ENCODE measurements at places on chromosomes 3 and 15.

- peaks cover 7% of the 10 kb centered on the region for H3K36me3 ChIP-seq
- H3K27ac ChIP-seq: no peak overlapping the region
- no peak overlapping the region for H3K4me3 ChIP-seq
- no peak for DNase-seq
These were observed 17.5 kb downstream of the SENP7 start for GRCh38 chr3:101495552-101495951.

GRCh38 chr3:16406579-16406978, 106.9 kb downstream of the RFTN1 start:
- no peak overlapping the region for H3K27ac ChIP-seq
- no peaks in the 10 kb centered on the region for H3K27me3 ChIP-seq
- no peaks in the 10 kb centered on the region for H3K4me1 ChIP-seq
- DNase-seq: no peak
- no peak overlapping the region for H3K4me3 ChIP-seq

GRCh38 chr3:14170531-14171159, 7.8 kb downstream of the XPC start:
- H3K4me3 ChIP-seq: no peak overlapping the region
- H3K27me3 ChIP-seq: no peaks in the 10 kb centered on the region
- H3K4me1 ChIP-seq: peaks cover 2% of the 10 kb centered on the region
- H3K27ac ChIP-seq: no peak overlapping the region
- peaks cover 11% of the 10 kb centered on the region for H3K36me3 ChIP-seq

DNA sequence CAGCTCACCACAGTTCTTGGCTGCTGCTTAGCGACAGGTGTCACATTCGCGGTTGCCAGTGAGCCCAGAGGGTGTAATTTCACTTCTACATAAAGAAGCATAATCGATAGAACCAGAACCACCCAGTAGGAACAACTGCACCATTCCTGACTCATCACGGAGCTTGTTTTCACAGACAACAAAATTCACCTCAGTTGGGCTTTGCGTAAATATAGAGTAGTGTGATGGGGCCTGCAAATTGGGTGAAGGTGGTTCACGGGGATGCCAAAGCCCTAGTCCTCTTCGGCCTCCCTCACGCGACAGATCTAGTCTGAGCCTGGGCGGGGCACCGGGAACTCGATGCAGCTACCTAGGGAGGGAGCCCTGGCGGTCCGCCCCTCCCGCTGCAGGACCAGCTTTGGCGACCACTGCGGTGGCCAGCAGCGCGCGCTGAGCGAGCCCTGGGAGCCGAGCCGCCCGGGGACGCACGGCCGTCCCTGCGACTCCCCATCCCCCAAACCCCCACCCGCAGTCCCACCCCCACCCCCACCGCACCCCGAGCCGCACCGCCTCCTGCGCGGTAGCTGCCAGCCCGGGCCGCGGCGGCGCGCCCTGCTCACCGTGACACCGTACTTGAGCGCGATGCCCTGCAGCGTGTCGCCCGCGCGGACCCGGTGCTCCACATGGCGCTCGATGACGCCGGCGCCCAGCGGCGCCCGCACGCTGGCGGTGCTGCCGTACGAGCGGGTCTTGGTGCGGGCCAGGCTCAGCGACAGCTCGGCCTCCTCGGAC, 519 bp downstream of the LYSMD2 start:
- peaks cover 12% of the 10 kb centered on the region for H3K4me1 ChIP-seq
- no peaks in the 10 kb centered on the region for H3K36me3 ChIP-seq
- no peaks in the 10 kb centered on the region for H3K27me3 ChIP-seq
- H3K4me3 ChIP-seq: peak overlapping the region; percentile 79
- DNase-seq: peak; percentile 59

DNA sequence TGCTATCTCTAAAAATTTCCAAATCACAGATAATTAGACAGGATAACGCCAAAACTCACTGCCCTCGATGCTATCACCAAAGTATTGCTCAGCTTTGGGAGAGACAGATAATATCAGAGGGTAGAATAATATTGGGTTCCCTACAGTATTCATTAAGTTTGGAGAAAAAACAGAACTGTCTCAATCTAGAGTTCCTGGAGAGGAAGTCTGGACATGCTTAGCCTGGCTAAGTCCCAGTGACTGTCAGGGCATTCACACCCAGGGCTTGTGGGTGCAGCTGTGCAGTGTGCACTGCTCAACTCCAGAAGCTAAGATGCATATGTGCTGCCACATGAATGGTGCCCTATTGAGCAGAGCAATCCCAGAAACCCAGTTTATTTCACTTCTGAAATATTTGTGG, 459.6 kb upstream of the DPH6 start:
- no peaks in the 10 kb centered on the region for H3K36me3 ChIP-seq
- H3K4me1 ChIP-seq: no peaks in the 10 kb centered on the region
- no peaks in the 10 kb centered on the region for H3K27me3 ChIP-seq
- H3K4me3 ChIP-seq: no peak overlapping the region

- H3K4me1 ChIP-seq: no peaks in the 10 kb centered on the region
- no peak overlapping the region for H3K4me3 ChIP-seq
- H3K36me3 ChIP-seq: no peaks in the 10 kb centered on the region
- no peak for DNase-seq
These were observed 289.3 kb downstream of the EPHB1 start for GRCh38 chr3:135084405-135084804.

DNA sequence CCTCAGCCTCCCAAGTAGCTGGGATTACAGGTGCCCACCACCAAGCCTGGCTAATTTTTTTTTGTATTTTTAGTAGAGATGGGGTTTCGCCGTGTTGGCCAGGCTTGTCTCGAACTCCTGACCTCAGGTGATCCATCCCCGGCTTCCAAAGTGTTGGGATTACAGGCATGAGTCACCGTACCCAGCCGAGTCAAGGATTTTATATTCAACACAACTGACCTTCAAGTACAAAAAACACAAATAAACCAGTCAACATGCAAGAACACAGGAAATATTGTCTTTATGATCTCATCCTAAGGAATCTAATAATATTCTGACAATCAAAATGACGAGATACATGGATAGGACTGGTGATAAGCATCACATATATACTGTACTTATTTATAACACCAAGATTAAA, 37.9 kb downstream of the TJP1 start:
- no peaks in the 10 kb centered on the region for H3K36me3 ChIP-seq
- H3K27ac ChIP-seq: no peak overlapping the region
- H3K4me3 ChIP-seq: no peak overlapping the region

- peaks cover 3% of the 10 kb centered on the region for H3K36me3 ChIP-seq
- H3K4me3 ChIP-seq: no peak overlapping the region
- no peaks in the 10 kb centered on the region for H3K27me3 ChIP-seq
- no peak overlapping the region for H3K27ac ChIP-seq
- DNase-seq: no peak
- H3K4me1 ChIP-seq: no peaks in the 10 kb centered on the region
These were observed 328.3 kb downstream of the PLCL2 start for GRCh38 chr3:17213102-17213501.

GRCh38 chr3:187093320-187093719, 46.0 kb downstream of the RPL39L start:
- H3K4me1 ChIP-seq: no peaks in the 10 kb centered on the region
- H3K27me3 ChIP-seq: no peaks in the 10 kb centered on the region
- no peak for DNase-seq

GRCh38 chr15:94670438-94671034, 439.2 kb downstream of the MCTP2 start:
- H3K27ac ChIP-seq: no peak overlapping the region
- H3K4me1 ChIP-seq: no peaks in the 10 kb centered on the region
- H3K27me3 ChIP-seq: peaks cover 3% of the 10 kb centered on the region
- peak; percentile 51 for DNase-seq
- H3K36me3 ChIP-seq: no peaks in the 10 kb centered on the region
- no peak overlapping the region for H3K4me3 ChIP-seq

DNA sequence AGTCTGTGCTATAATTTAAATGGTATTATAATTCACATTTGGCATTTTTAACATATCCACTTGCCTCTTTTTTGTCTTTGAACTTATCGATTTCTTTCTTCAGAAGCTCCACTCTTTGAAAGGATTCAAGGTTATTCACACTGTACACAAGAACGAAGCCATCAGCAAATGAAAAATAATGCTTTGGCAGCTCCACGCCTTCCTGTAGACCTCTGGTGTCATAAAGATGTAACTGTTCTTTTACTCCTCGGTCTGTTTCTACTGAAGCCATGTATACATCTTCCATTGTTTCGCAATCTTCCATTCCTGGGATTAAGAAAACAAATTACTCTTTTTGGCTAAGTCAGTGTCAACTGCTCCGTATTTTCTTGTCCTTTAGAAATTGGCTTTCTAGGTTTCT, 16.0 kb downstream of the NKIRAS1 start:
- H3K4me1 ChIP-seq: no peaks in the 10 kb centered on the region
- H3K4me3 ChIP-seq: no peak overlapping the region
- H3K27ac ChIP-seq: no peak overlapping the region
- H3K36me3 ChIP-seq: peaks cover 2% of the 10 kb centered on the region

GRCh38 chr15:57789225-57789624, 82.7 kb downstream of the POLR2M start:
- H3K27me3 ChIP-seq: peaks cover 2% of the 10 kb centered on the region
- DNase-seq: no peak
- no peak overlapping the region for H3K4me3 ChIP-seq
- peaks cover 4% of the 10 kb centered on the region for H3K4me1 ChIP-seq

GRCh38 chr3:94693997-94694640, 631.3 kb downstream of the NSUN3 start:
- H3K4me3 ChIP-seq: no peak overlapping the region
- H3K27ac ChIP-seq: no peak overlapping the region
- H3K4me1 ChIP-seq: no peaks in the 10 kb centered on the region
- H3K36me3 ChIP-seq: no peaks in the 10 kb centered on the region

- H3K36me3 ChIP-seq: no peaks in the 10 kb centered on the region
- H3K4me1 ChIP-seq: peaks cover 22% of the 10 kb centered on the region
- peak overlapping the region; percentile 44 for H3K4me3 ChIP-seq
- no peaks in the 10 kb centered on the region for H3K27me3 ChIP-seq
- H3K27ac ChIP-seq: peak overlapping the region; percentile 71
These were observed 767 bp downstream of the SEMA3F start for GRCh38 chr3:50155891-50156290.

GRCh38 chr3:111547631-111548030, 5.6 kb downstream of the CD96 start:
- peak overlapping the region; percentile 57 for H3K27ac ChIP-seq
- no peaks in the 10 kb centered on the region for H3K27me3 ChIP-seq

GRCh38 chr3:167740961-167741587, 5.6 kb downstream of the SERPINI1 start:
- no peak overlapping the region for H3K27ac ChIP-seq
- H3K36me3 ChIP-seq: no peaks in the 10 kb centered on the region
- no peaks in the 10 kb centered on the region for H3K4me1 ChIP-seq
- no peaks in the 10 kb centered on the region for H3K27me3 ChIP-seq
- peak; percentile 34 for DNase-seq
- H3K4me3 ChIP-seq: no peak overlapping the region

DNA sequence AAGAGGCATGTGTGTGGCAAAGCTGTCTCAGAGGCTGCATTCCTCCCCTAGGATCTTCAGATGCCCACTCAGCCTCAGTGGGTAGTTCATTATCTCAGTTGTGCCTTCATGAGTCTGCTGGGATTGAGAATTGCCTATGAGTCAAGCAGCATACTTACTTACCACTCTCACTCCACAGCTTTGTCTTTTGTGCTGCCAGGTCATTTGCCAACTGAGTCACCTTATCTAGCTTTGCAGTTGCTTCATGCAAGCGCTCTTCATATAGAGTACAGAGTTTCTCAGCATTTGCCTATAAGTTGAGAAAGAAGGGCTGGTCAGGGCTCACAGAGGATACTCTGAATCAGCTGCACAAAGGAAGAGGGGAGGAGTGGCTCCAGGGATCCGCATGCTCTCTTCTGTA, 89.5 kb downstream of the MYH15 start:
- H3K27ac ChIP-seq: no peak overlapping the region
- no peaks in the 10 kb centered on the region for H3K27me3 ChIP-seq
- no peak for DNase-seq
- no peak overlapping the region for H3K4me3 ChIP-seq
- H3K36me3 ChIP-seq: no peaks in the 10 kb centered on the region

DNA sequence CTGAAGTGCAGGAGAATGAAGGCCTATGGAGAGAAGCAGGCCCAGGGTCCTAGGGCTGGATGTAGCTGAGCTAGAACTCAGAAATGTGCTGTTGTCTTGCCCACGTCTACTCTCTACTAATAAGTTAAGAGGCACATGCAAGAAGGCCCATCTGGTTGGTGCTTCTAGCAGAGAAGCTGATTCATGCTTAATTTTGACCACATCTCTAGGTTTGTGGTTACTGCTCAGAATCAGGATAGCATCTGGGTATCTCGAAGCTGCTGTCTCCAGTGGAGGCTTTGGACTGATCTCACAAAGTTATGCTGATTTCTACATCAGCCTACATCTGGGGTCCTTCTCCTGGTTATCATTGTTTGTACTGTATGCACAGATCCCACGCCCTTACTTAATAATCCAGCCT, 87.3 kb downstream of the CACNA1D start:
- no peak for DNase-seq
- no peaks in the 10 kb centered on the region for H3K27me3 ChIP-seq
- H3K27ac ChIP-seq: no peak overlapping the region
- H3K4me1 ChIP-seq: no peaks in the 10 kb centered on the region
- H3K36me3 ChIP-seq: no peaks in the 10 kb centered on the region

DNA sequence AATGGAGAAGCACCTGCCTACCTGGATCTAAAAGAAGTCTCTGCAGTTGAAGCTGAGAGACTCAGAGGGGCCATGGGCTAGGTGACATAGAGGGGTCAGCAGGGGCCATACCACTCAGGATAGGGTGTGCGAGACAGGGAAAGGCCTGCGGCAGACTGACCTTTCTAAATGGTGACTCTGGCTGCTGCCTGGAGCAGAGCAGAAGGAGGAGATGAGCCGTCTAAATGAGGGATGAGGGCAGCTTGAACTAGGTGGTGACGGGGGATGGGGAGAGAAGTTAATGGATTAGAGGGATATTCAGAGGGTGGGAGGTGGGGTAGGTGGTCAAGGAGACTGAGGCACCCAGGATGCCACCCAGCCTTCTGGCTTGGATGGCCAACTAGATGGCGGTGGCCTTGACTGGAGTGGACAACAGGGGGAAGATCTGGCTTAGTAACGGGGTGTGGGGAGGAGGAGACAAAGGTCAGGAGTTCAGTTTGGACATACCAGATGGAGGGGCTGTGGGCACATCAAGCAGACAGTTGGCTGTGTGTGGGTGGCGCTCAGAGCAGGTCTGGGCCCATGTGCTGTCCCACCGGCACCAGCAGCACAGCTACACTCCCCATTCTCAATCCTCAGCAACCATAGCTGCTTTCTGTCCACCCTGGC, 3.2 kb upstream of the ITIH1 start:
- H3K36me3 ChIP-seq: no peaks in the 10 kb centered on the region
- DNase-seq: no peak
- no peak overlapping the region for H3K4me3 ChIP-seq
- peaks cover 37% of the 10 kb centered on the region for H3K4me1 ChIP-seq
- H3K27ac ChIP-seq: no peak overlapping the region

GRCh38 chr3:98519351-98519750, 3.4 kb downstream of the CLDND1 start:
- no peaks in the 10 kb centered on the region for H3K27me3 ChIP-seq
- H3K4me3 ChIP-seq: peak overlapping the region; percentile 2
- H3K4me1 ChIP-seq: peaks cover 11% of the 10 kb centered on the region
- H3K36me3 ChIP-seq: peaks cover 6% of the 10 kb centered on the region

- no peaks in the 10 kb centered on the region for H3K27me3 ChIP-seq
- H3K4me3 ChIP-seq: no peak overlapping the region
- no peak overlapping the region for H3K27ac ChIP-seq
- DNase-seq: no peak
- H3K4me1 ChIP-seq: peaks cover 19% of the 10 kb centered on the region
- no peaks in the 10 kb centered on the region for H3K36me3 ChIP-seq
These were observed 4.2 kb downstream of the SLC25A20 start for GRCh38 chr3:48894516-48894915.

GRCh38 chr3:155991212-155991611, 120.8 kb downstream of the GMPS start:
- no peak overlapping the region for H3K27ac ChIP-seq
- no peaks in the 10 kb centered on the region for H3K36me3 ChIP-seq
- no peaks in the 10 kb centered on the region for H3K4me1 ChIP-seq
- H3K4me3 ChIP-seq: no peak overlapping the region
- no peaks in the 10 kb centered on the region for H3K27me3 ChIP-seq
- no peak for DNase-seq

Measured in small intestine (tissue), 16 donors.